ENCODE measurements at places on chromosomes 7 and 10.

DNA sequence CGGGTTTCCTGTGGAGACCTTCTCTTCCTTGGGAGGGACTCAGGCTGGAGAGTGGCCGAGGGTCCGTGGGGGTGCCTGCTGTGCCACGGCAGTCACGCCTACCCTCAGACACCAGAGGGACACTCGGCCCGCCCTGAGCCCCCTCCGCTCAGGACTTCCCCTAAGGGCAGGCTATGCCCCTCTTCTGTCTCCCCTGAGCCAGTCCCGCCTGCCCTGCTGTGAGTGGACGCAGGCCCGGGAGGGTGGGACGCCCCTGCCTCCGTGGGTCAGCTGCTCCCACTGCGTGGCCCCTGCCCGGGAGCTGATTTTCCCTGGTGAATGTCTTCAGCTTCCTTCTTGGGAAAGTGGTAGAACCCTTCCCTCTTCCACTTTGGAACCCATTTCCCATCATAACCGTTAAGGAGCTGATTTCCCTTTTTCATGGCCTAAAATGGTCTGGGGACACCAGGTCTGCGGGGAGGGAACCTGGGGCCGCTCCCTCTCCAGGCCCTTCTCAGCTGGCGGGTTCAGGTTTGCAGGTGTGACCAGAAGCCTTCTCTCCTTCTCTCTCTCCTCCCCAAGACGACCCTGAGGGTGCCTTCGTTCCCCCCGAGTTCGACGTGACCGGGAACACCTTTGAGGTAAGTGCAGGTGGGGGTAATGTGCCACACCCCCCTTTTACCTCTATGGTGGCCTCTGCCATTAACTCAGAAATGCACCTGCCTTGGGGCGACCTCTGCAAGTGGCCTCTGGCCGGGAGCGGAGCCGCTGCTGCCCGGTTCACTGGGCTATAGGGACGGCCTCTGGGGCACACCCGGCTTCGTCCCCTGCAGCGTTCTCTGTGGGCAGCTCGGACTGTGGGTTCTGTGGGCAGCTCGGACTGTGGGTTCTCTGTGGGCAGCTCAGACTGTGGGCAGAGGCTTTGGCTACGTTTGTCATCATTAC lies 7.9 kb downstream of the KNDC1 start:
- DNase-seq, result no peak

DNA sequence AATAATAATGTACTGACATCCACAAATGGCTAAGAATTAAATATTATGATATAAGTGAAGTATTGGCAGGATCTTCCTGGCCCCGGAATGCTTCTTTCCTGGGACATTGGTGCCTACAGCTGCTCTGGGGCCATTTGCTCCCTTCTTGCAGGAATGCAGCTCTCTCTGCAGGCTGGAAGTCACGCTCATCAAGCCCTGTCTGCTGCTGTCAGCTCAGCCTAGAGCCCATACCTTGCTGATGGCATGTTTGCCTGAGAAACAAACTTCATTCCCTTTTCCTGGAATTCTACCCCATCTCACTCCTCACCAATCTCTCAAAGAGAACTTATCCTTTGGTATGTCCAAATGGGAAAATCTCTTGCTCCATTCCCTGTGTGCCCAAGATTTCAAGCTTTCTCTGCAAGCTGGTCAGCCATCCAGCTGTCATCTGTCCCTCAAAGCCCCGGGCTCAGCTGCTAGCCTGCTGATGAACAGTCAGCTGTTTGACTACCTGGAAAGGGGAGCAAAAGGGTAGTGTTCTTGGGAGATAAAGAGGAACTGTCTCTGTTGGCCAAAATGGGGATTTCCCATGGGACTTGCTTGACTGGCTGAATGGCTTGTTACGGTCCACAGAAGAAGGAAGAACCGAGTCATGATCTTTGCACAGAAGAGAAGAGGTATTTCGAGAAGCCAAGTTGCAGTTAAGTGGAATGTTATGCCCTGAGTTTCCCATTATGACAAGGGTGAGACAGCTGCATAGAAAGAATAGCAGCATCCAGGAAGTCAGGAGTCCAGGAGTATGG lies 12.0 kb upstream of the RASSF4 start:
- DNase-seq, result peak; percentile 80

GRCh38 chr10:62907470-62908212 lies 91.5 kb upstream of the EGR2 start:
- DNase-seq, result no peak

DNA sequence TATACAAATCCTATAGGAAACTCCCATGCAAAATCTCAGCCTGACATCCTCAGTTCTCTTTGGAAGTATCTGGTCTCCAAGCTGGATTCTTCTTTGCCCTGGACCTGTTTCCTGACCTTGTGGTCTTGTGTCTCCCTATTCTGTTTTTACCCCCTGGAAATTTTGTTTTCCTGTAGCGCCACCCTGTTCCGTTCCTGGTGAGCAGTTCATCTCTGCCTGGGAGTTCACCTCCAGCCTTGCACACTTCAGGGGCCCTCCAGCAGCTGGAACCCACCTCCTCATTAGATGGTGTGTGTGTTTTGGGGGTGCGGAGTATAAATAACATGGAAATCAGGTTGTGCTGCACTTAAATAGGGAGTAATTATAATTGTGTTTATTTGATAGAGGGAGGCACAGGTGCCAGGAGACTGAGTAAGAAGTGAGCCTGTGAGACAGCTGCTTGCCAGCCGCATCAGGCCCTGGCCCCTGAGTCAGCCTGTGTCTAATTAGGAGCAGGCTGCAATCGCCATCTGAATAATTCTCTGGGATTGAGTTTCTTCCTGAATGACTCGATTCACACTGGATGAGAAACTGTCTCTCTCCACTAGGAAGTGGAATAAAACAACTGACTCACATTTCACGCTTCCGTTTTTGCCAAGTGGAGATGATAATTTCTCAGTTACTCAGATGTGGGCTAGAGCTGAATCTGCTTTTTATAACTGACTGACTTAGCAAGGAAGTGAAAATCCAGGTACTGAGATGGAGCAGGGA lies 69.4 kb upstream of the HECTD2 start:
- no peak for DNase-seq

- DNase-seq, result no peak
Observed at GRCh38 chr10:13457958-13458686, 70.7 kb downstream of the BEND7 start.

DNA sequence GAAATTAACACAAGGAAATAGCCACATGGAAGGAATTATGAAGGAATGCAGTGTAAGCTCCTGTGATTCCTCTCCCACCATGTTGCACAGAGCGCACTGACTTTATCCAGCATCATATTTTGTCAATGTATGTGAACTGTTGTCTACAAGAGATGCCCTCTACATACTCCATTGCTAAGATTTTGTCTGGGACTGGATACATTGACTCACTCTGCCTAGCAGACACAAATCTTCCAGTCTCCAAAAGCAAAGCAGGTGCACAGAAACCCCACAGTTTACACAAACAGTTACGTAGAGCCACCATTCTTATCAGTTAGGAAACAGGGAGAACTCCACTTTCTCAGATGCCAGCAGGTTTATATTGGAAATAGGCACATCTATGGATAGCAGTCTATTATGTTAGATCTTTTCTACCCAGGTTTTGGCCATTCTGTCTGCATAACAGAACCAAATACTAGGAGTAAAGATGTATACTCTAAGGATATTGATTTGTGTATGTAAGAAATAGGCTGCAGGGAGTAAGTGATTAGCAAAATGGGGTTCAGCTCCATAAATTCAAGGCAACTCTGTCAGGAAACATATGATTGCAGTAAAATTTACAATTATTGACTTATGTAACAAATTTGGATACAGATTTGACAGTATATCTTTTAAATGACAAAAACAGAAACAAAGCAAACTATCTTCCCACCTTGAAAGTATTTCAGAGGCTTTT lies 1.5 kb downstream of the AKR1C2 start:
- DNase-seq, result no peak

DNA sequence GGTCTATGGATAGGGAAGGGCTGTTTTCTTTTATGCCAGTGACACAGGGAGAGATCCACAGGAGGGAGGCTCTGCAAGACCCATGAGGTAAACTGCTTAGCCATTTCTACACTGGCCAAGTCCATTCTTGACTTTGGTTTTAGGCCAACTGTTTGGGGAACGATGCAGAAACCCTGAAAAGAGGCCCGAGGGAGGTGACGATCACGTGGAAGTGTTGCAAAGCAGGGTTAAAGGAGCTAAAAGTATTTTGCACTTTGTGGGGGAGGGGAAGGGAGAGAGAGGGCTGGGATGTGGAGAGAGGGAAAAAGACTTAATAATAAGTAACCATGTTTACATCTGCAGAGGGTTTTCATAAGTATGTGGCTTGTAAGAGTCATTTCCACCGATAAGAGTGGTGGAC lies 239.7 kb downstream of the EMX2 start:
- DNase-seq, result no peak

- no peak for DNase-seq
Observed at GRCh38 chr7:28442540-28443420, 30.5 kb downstream of the CREB5 start.

DNA sequence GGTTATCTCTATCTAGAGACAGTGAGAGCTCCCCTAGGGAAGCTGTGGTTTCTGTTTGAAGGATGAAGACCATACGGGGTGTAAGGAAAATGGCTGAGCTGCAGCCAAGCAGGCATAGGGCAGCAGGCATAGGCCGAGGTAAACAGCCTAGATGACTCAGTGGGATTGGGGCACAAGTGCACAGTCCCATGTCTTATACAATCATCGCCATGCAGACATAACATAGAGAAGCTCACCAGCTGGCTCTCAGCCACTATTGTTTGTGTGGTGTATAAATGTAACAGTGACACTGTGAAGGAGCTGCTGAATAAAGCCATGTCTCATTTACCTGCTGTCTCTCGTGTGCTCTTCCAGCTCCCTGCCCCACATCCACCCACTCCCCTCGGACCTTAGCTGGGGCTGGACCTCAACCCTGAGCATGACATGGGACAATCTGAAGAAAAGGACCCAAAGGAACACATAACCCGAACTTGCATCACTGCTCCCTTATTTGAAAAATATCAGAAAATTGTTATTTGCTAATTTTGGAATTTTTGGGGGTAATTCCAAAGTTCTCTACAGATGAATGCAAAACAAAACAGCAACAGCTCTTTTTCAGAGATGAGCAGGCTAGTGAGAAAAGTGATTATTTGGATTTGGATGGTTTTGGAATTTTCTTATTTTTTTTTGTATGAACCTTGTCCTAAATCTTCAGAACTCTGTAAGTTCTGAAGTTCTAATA lies 582.7 kb downstream of the REEP3 start:
- DNase-seq, result no peak

- DNase-seq, result peak; percentile 17
Observed at GRCh38 chr10:108545921-108546320, 1377.4 kb downstream of the XPNPEP1 start.

DNA sequence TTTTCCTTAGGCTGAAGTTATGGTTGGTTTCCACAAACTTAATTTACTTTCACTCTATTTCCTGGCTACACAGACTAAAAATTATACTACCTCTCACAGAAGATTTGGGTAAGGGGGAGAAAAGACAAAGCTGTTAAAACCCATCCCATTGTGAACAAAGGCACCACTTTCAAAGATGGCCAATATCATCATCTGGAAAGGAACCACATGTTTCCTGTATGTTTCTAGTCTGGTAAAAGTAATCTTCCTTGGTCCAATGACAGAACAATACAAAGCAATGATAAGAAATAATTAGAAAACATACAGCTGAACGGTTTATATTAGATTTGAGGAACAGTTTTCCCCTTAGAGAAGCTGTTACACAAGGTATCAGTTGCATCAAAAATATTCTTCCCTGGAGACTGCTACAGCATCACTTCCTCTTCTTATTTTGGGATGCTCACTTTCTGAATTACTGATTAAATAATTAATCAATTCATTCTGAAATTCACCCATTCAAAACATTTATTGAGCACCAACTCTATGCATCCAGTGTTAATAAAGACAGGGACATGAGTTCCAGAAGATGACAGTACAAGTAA lies 8.5 kb upstream of the SFR1 start:
- no peak for DNase-seq

DNA sequence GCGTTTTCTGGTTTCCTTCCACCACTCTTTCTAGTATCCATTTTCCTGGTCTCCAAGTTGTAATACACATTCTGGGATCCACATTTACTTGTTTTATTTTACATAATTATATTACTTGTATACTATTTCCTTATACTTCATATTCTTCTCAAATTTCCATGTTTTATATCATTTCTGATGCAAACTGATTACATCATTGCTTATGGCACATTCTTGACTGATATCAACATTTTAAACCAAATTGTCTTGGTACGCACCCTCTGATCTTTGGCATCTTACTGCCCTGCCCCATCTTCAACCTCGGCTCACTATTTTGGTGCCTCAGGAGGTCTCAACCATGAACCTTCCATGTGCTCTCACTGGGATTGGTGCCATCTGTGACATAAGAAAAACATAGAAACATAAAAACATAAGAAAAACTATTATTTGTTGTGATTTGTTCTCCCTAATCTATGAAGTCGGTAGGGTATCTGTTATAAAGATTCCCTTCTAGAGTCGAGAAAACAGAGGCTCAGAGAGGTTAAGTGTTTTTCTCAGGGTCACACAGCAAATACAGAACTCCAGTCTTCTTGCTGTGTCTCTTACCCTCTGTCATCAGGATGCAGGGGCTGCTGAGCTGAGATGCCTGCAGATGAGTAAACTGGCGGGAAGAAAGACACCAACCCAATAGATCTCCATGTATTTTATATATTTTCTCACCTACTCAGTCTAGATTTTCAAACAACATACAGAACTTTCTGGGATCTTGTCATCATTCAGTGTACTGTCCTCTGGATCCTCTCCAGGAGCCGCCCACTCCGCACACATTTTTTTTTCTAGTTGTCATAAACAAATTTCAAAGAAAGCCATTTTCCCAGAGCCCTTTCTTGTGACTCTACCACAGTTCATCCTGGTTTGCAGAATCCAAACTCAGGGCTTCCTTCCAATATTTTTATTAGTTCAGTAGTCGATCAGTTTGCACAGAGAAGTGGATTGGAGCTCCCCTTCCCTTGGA lies 79.5 kb downstream of the PARP12 start:
- no peak for DNase-seq

DNA sequence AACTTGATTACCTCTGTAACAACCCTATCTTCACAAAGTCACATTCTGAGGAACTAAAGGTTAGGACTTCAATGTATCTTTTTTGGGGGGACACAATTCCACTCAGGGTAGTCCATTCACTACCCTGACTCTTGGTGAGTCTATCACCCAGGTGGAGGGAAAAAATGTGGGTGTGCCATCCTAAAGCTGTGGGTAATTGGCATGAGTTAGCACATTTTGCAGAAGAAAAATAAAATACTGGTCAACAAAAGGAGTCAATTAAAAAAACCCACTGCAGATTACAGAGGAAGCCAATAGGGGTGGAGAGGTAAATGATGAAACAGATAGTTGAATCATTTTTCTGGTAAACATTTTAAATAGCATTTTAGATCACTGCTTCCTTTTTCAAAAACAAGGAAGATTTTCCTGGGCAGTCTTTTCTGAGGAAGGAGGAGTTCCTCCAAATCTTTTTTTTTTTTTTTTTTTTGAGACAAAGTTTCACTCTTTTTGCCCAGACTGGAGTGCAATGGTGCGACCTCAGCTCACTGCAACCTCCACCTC lies 5.1 kb upstream of the BLVRA start:
- DNase-seq, result no peak

DNA sequence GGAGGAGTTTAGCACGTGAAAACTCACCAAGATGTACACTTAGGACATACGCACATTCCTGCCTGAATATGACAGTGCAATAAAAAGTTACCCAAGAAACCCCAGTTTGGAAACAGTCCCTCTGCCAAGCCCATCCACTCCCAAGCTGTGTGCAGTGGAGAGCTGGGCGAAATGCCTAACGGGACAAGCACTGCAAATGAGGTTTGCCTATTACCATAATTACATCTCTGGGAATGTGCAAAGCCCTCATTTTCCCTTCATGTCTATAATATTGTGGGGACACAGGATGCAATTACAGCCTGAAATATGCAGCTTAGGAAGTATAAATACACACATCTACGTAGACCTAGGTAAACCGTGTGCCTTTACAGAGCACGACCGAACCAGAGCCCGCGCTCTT lies 117.5 kb downstream of the PLXNA4 start:
- no peak for DNase-seq
